ENCODE measurements at places on chromosomes 13 and 19.

DNA sequence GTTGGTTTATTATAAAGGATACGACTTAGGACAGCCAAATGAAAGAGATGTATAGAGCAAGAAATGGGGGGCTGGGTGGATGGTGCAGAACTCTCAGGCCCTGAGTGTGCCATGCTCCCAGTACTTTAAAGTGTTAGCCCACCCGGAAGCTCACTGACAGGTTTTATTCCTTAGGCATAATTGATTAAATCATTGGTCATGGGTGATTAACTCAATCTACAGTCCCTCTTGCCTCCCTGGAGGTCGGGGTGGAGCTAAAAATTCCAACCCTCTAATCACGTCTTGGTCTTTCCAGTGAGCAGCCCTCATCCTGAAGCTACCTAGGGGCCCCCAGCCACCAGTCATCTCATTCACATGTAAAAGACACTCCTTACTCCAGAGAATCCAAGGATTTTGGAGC, 9.9 kb upstream of the LEUTX start:
- no peak for DNase-seq

DNA sequence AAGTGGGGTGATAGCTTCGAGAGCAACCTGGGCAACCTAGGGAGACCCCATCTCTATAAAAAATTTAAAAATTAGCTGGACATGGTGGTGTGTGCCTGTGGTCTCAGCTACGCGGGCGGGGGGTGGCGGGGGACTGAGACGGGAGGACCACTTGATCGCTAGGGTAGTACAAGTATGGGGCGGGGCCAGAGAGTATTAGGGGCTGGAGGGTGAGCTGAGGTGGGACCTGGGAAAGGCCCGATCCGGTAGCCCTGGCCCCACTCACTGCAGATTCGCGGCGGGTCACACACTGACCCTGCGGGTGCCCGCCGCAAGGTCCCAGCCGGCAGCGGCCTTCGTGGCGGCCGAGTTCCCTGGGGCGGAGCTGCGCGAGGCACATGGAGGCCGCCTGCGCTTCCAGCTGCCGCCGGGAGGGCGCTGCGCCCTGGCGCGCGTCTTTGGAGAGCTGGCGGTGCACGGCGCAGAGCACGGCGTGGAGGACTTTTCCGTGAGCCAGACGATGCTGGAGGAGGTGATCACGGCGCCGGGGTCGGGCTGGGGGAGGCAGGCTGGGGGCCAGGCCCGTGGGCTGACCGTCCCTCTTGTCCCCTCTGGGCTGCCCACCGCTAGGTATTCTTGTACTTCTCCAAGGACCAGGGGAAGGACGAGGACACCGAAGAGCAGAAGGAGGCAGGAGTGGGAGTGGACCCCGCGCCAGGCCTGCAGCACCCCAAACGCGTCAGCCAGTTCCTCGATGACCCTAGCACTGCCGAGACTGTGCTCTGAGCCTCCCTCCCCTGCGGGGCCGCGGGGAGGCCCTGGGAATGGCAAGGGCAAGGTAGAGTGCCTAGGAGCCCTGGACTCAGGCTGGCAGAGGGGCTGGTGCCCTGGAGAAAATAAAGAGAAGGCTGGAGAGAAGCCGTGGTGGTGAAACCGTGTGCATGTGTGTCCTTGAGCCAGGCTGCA, 2.0 kb upstream of the ARHGAP45 start:
- DNase-seq, result peak; percentile 76

- peak; percentile 22 for DNase-seq
Observed at GRCh38 chr19:15837221-15837731, 21.8 kb upstream of the OR10H1 start.

DNA sequence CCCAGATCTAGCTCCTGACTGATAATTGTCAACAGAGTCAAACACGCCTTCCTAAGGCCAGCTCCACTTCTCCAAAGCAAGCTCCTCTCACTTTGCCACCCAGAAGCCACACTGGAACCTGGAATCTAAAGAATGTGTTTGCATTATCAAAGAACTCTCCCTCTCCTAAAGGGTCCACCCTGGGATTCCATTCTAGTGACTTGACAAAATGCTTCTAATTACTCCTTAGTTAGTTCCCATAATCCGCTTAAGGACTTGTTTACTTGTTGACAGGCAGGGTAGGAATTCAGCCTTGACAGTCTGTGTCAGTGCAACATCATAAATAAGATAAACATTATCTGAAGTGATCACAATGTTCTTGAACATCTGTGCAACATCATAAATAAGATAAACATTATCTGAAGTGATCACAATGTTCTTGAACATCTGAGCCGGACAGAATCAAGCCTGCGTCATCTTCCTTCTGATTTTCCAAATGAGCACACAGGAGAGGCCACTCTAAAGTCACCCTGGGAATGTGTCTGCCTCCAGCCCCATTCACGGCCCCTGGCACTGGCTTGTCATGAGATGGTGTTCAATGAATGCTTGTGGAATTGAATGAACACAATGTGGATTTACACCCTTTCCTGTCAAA, 512.1 kb downstream of the IRS2 start:
- no peak for DNase-seq

- no peak for DNase-seq
Observed at GRCh38 chr13:110813646-110814624, 100.4 kb downstream of the ING1 start.

All from naive thymus-derived CD4-positive, alpha-beta T cell (primary cell).